WTC11 (cell line): ENCODE measurements at places on chromosomes 11 and 22. TPM values are rescaled to one million over a fixed set of nuclear protein-coding genes. Genes with fewer than 3 reads are reported as not detected.

GRCh38 chr11:69625476-69625875 lies 15.5 kb upstream of the CCND1 start:
- peaks cover 16% of the 10 kb centered on the region for H3K36me3 ChIP-seq
- peaks cover 4% of the 10 kb centered on the region for H3K27me3 ChIP-seq
- H3K27ac ChIP-seq: no peak overlapping the region
- no peaks in the 10 kb centered on the region for H3K4me1 ChIP-seq

GRCh38 chr11:61893981-61894380 lies 2.6 kb upstream of the FADS3 start:
- DNase-seq: no peak
- peaks cover 6% of the 10 kb centered on the region for H3K4me1 ChIP-seq
- 0 out of 2 replicates have a peak, but pooled peaks cover 4% of the 10 kb centered on the region for H3K27me3 ChIP-seq
- H3K36me3 ChIP-seq: no peaks in the 10 kb centered on the region
- H3K27ac ChIP-seq: no peak overlapping the region

DNA sequence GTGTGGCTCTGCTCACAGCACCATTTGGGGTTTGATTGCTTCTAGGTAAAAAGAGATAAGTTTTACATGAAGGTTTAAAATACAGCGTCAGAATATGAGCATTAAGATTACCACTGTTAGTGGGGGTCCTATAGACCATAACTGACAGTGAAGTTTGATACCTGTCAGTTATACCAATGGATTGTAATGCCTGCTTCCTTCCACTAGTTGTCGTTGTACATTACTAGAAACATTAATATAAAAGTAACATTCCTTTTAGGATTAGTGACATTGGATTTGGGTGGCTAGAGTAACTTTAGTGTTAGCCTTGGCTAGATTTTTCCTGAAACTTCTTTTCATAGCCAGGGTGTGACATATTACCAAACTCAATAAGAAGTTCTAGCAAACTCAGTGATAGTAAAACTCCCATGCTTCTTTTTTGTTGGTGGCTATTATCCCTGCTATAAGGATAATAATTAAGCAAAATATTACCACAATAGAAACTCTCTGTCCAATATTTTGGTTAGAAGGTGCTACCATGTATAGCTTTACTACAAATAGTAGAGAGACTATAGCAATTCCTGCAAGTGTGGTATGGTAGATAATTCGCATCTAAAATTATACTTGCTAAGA lies 57.1 kb downstream of the FAM181B start:
- H3K27ac ChIP-seq: peak overlapping the region; percentile 82; the same call in 1 of the 2 replicates
- no peak overlapping the region for H3K4me3 ChIP-seq
- peaks cover 11% of the 10 kb centered on the region for H3K4me1 ChIP-seq
- H3K27me3 ChIP-seq: no peaks in the 10 kb centered on the region; the same call in 1 of the 2 replicates
- H3K36me3 ChIP-seq: peaks cover under 1% of the 10 kb centered on the region; the same call in 1 of the 2 replicates

GRCh38 chr11:9008011-9008550 lies 4.3 kb upstream of the NRIP3 start:
- no peak for DNase-seq
- H3K4me1 ChIP-seq: peaks cover 11% of the 10 kb centered on the region
- H3K27ac ChIP-seq: no peak overlapping the region
- peaks cover 61% of the 10 kb centered on the region for H3K27me3 ChIP-seq

The HPX gene
- total RNA-seq: 1.4 to 2.4 TPM (median 1.7 TPM) in 3 replicates
